ENCODE measurements at places on chromosomes 6 and 20. TPM values are rescaled to one million over a fixed set of nuclear protein-coding genes. Genes with fewer than 3 reads are reported as not detected.

GRCh38 chr6:126631363-126631762 lies 291.4 kb downstream of the CENPW start:
- DNase-seq, result no peak

ZNF165 gene
- 0.17 TPM for total RNA-seq

SRSF12 gene
- total RNA-seq, result under 0.01 TPM

GRCh38 chr6:129852257-129852858 lies 8.8 kb downstream of the TMEM244 start:
- peak; percentile 72 for DNase-seq

MUC22 gene
- not detected for total RNA-seq

- DNase-seq, result no peak
Measured at GRCh38 chr6:35725721-35726438, 11.0 kb upstream of the ARMC12 start.

DNA sequence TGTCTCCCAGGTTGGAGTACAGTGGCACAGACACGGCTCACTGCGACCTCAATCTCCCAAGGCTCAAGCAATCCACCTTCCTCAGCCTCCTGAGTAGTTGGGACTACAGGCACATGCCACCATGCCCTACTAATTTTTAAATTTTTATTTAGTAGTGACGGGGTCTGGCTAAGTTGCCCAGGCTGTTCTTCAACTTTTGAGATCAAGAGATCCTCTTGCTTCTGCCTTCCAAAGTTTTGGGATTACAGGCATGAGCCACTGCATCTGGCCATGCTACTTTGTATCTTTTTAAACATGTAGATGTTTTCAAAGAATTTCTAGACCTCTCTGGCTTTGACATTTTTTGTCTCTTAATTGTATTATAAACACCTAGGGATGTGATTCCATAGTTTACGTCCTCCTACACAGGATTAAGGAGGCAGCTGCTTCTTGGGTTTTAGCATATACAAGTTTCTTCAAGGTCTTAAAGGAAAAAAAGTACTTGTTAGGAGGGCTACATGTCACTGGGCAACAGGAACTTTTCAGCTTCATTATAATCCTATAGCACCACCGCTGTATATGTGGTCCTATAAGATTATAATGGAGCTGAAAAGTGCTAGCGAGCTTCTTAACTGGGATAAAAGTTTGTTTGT lies 1.3 kb downstream of the ADAT2 start:
- no peak for DNase-seq

MOG gene
- not detected for total RNA-seq

DNA sequence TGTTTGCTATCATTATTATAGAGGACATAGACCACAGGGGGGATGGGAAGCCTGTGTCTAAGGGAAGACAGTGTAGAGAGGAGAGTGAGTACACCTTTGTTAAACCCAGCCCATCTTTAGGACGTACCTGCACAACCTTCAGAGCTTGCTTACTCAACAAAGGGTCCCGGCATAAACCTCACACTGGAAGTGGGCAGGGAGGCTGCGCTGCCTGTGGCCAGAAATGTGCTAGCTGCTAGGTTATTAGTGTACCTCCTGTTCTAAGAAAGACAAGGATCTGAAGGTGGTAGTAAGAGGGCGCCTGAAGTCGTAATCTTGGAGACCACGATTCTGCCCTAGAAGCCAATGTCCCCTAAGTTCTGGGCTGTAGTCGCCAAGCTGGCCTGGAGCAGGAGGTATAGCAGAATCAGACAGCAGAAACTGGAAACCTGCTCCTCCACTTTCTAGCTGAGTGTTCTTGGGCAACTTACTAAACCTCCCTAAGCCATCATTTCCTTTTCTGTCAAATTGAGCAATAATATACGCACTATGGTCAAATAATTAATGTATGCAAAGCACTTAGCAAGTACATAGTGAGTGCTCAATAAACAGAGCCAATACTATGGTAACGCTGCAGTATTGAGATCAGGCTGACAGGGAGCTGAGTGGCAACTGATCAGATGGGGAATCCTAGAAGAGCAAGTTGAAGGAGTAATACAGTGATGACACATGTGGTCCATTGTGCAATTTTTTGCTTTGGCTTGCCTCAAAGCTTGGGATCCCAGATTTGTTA lies 16.8 kb upstream of the AKIRIN2 start:
- no peak for DNase-seq

All from dermis blood vessel endothelial cell (primary cell).